ENCODE measurements at places on chromosomes 1 and 21. TPM values are rescaled to one million over a fixed set of nuclear protein-coding genes. Genes with fewer than 3 reads are reported as not detected.

The MMP23B gene
- 9.8 TPM for total RNA-seq

The CNR2 gene
- total RNA-seq, result not detected

The PRDM16 gene
- total RNA-seq, result 1.2 TPM

The FCRL1 gene
- not detected for total RNA-seq

The RLF gene
- 20.9 TPM for total RNA-seq

The OR2AK2 gene
- not detected for total RNA-seq

The SLAMF6 gene
- total RNA-seq, result not detected

The CRABP2 gene
- 17.5 TPM for total RNA-seq

The TNFSF18 gene
- not detected for total RNA-seq

The COL9A2 gene
- total RNA-seq, result 1.7 TPM

The KISS1 gene
- total RNA-seq, result 0.71 TPM

The CELA2A gene
- 0.14 TPM for total RNA-seq

The SPRR5 gene
- not detected for total RNA-seq

The KLHDC8A gene
- total RNA-seq, result not detected

The C8A gene
- not detected for total RNA-seq

The KLF17 gene
- 0.09 TPM for total RNA-seq

The NBPF6 gene
- total RNA-seq, result not detected

The S100B gene
- not detected for total RNA-seq

The PTGS2 gene
- total RNA-seq, result 53.3 TPM

The LEFTY1 gene
- 0.14 TPM for total RNA-seq

The TMEM51 gene
- total RNA-seq, result 6.8 TPM

The OR2L2 gene
- total RNA-seq, result under 0.01 TPM

The ZNF678 gene
- total RNA-seq, result 4.1 TPM

The HTR6 gene
- total RNA-seq, result not detected

The RNF186 gene
- total RNA-seq, result not detected

The KRTAP21-2 gene
- not detected for total RNA-seq

The MR1 gene
- 22.5 TPM for total RNA-seq

The SPRR2G gene
- total RNA-seq, result not detected

The PRAMEF25 gene
- total RNA-seq, result not detected

The YTHDF2 gene
- total RNA-seq, result 41.4 TPM

The RGL1 gene
- 33.9 TPM for total RNA-seq

The CYYR1 gene
- total RNA-seq, result not detected

The LRRC41 gene
- total RNA-seq, result 94.9 TPM

The KCNK2 gene
- total RNA-seq, result 3.1 TPM

All from smooth muscle cell of bladder (primary cell).